ENCODE measurements at places on chromosomes 6 and 20.

GRCh38 chr6:37906121-37906520, 86.6 kb downstream of the ZFAND3 start:
- DNase-seq: no peak

- DNase-seq: no peak
These were observed 2.2 kb upstream of the PTPRA start for GRCh38 chr20:2871111-2871465.

- DNase-seq: no peak
These were observed 7.6 kb downstream of the GLO1 start for GRCh38 chr6:38695227-38695900.

DNA sequence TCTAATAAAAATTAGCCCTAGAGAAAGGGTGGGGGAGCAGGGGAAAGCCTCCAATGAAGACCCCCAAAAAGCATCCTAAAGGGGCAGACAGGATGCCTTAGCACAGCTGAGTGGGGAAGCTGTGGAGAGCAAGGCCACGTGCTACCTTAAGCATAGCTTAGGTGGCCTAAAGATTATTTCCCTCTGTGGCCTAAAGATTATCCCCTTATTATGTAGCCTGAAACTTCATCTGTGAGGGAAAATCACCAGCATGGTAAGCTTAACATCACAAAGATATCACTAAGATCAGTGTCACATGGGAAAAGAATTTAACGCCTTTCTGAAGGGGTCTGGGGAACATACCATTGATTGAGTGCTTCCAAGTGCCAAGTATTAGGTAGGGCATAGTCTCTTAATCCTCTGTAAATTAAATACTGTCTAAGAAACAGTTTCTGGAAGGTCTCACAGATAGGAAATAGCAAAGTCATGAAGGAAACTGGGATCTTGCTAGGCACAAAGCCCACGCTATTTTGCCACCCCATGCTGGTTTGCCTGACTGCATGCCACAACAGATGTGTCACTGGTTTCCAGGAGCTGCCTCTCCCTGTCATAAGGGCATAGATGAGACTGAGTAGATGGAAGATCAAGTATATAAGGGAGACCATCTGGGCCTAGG, 170.0 kb downstream of the HACE1 start:
- no peak for DNase-seq

DNA sequence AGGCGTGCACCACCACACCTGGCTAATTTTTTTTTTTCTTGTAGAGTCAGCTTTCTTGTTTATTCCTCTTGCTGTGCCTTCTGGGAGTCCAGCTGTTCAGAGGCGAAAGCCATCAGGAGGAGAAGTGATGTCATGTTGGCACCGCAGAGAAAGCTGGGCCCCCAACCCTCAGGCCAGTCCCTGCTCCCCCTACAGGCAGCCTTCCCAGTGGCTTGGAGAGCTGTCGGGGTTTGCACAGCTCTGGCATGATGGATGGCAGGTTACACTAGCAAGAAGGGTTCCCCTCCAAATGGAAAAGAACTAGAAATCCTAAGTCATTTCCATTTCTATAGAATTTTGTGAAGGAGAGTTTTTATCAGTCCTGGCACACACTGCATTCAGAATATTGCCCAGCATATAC, 72.6 kb downstream of the C6orf52 start:
- DNase-seq: no peak

DNA sequence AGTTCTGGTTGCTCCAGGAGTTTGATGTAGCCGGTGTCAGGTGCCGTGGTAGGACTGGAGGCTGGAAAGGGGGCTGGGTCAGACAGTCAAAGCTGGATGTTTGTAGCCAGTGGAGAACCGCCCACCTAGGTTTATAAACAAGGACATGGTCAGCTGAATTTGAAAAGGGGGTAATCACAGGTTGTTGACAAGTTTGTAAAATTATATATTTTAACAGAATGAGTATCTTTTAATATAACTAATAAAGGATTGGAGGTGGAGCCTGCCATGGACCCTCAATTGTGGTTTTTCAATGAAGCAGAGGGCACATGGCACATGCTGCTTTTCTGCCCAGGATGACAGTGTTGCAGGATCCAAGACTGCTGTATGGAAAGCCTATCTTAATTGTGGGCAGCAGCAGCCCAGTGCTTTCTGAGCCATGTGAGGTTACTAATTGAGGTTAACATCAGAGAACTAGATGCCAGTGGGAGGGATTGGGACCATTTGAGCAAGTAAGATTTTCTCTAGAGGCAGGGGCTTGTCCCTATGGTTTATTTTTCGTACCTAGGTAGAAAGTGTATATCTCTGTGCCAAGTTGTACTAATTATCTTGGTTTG, 9.7 kb downstream of the HECA start:
- no peak for DNase-seq

DNA sequence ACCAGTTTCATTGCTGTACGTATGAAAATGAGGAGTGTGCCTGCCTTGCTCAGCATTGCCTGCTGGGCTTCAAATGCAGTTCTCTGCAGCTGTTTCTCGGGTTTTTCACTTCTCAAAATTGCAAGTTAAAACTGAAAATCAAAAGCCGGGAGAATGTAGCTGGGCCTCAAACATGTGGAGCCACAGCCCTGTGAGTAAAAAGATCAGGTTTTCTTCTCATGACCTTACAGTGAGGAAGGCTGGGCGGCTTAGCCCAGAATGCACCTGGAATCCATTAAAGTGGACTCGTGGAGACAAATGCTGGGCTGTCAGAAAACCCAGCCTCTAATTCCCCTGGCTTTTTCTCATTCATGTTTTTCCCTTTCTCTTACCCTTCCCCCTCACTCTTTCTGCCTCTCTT, 34.4 kb downstream of the DSE start:
- DNase-seq: no peak

DNA sequence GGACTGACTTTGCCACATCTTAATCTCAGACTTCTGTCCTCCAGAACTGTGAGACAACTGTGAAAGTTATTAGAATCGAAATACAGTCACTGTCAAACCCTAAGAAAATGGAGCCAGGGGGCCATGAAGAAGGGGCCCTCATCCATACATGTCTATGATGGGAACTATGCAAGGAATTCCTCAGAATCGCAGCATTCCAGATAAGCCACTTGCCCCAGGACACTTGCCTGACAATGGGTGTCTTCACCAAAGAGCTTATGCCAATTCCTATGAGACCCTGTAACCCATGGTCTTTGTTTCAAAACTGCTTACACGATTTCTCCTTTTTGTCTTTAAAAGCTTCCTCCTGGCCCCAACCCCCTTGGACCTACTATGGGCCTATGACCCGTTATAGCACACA, 90.4 kb upstream of the FOXP4 start:
- no peak for DNase-seq

DNA sequence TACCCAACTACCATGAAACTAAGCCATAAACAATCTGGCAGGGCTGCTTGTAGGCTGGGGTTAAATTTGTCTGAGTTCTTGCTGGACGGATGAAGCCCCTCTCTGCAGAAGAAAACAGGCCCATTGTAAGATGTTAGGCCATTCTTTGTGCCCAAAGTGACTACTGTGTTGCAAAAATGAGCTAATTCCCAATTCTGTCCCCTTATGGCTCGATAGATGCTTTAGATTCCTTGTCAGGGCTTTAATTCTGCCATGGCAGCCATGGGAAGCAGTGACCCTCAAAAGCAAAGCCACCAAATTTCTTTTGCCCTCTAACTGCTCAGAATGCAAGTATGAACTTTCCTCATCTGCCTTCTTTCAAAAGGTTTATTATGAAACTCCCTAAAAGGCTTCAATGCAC, 45.2 kb downstream of the LAMA4 start:
- DNase-seq: no peak

GRCh38 chr20:53157443-53158408, 185.6 kb downstream of the TSHZ2 start:
- DNase-seq: peak; percentile 37

DNA sequence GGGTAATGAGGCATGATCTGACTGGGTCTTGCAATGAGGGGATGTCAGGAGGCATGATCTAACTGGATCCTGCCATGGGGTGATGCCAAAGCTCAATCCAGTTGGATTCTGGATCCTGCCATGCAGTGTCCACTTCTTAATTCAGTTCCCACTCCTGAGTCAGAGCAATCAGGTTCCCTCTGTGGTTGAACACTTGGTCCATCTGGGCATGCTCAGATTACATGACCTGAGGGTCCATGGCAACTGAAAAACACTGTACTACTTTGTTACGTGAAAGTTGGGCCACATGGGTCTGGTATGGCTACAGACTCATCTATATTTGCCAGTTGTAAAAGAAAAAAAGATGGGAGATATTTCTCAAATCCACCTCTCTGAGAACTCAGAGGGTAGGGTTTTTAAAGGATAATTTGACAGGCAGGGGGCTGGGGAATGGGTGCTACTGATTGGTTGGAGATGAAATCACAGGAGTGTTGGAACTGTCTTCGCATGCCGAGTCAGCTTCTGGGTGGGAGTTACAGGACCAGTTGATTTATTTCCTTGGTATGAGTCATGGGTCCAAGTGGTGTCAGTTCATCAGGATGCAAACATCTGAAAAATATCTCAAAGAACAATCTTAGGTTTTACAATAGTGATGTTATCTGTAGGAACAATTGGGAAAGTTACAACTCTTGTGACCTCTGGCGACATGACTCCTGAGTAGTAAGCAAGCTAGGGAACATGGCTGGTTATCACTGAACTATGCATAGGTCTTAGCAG, 21.6 kb downstream of the C6orf163 start:
- no peak for DNase-seq

DNA sequence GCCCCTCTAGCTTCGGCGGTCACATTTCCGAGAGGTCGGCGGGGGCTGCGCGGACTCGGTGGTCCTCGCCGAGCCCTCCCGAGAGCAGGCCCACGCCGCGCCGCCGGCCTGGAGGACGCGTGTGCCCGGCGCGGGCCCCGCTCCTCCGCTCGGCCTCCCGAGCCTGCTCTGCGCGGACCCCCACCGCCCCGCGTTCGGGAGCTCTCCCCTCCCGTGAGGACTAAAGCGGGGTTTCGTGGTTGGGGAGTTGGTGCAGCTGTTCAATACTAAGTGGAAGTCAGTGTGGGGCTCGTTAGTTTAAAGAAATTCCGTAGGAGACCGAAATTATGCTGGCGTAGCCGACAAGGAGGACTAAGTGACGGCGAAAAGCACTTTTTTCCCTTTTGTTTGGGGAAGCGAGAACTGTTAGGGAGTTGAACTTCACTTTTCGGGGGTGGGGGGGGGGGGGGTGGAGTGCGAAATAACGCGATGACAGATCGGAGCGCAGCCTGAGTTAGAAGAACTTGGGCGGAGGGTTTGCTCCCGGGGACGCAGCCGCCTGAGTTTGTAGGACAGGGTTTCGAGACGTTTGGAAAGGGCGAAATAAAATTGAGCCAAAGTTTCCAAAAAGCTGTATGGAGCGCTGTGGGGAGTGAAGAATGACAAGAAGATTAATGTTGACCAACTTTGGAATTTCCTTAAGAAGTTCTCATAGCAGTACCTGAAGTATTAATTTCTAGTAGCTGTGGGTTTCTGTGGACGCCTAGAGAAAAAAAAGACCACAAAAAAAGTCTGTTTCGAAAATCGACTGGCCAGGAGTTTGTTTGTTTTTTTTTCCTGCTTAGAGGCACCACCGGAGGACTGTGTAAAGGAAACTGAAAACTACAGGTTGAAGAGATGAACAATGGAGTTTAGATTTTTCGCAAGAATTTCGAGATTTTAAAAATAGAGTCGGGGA, 1.4 kb downstream of the QKI start:
- DNase-seq: peak; percentile 46

DNA sequence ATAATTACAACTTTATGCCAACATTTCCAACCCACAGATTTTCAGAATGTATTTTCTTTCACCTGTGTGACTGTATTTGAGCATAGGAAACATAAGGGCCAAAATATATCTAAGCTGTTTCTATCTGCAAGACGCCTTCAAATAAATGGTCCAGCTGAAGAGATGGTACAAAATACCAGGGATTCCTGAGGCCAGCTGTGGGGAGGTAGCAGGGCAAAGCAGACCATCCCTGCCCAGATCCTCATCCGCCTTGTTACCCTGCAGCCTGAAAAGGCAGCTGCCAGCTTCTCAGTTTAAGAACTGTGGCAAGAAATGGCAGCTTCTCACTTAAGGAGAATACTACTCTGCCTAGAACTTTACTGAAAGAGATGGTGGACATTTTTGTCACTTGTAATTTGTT, 143.3 kb downstream of the KHDC1L start:
- no peak for DNase-seq

GRCh38 chr20:24132246-24132645, 143.7 kb upstream of the GGTLC1 start:
- DNase-seq: no peak

DNA sequence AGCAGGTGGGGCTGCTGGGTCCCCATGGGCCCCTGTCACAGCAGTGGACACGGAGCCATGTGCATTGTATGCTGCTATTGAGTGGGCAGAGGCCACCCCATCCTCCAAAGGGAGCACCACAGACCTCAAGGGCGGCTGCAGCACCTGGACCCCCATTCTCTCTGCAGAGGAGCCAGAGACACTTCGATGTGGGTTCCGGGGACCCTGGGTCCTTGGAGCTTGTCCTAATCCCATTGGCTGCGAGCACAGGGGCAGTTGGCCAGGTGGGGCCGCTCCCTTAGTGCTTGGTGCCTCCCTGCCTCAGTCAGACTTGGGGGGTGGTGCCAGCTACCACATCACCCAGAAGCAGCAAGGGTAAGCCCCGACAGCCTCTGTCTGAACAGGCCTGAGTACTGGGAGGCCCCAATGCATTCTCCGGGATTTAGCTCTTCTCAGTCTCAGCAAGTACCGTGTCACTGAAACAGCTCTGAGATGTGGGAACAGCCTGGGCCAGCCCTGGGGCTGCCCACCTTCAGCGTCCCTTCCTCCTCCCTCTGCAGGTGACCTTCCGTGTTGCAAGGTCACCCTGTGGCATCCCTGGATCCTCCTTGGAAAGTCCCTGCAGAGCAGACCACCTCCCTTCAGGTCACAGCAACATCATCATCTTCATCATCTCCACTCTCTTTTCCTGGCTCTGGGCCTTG, 73.9 kb downstream of the GINS1 start:
- no peak for DNase-seq

GRCh38 chr6:24833711-24834386, 35.1 kb upstream of the ARMH2 start:
- peak; percentile 13 for DNase-seq

DNA sequence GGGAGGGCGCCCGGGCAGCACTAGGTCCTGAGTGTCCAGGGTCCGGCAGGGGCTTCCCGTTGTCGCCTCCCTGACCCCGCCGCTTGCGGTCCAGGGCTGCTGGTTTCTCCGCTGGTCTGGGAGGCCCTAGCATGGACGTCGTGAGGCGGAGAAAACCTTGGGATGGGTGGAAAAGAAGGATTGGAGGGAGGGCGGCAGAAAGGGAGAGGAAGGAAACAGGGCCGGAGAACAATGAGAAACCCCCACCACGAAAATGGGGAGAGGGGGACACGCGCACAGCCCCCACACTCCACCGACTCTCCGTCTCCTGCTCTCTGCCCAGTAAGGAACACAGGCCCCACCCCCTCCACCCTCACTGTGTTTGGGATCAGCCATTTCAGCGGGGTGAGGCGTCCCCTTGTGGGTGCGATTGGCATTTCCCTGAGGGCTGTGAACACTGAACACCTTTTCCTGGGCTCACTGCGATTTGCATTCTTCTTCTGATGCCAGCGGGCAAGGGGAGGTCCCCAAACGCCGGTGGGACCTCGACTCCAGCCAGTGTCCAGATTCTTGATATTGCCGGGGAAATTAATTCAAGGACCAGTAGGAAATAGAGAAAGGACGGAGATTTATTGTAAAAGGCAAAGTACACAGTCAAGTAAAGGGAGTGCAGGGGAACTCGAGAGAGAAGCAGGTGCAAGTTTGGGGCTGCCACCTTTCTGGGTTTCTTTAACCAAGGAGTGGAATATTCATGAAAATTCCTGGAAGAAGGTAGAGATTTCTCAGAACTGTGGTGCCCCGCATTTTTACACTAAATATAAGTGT, 3.3 kb upstream of the RAET1G start:
- peak; percentile 77 for DNase-seq
